NB4 (cell line): ENCODE measurements at places on chromosomes 1 and 21.

- peak; percentile 92 for DNase-seq
These were observed 17.1 kb upstream of the SPSB1 start for GRCh38 chr1:9275567-9276034.

- DNase-seq = no peak
These were observed 10.6 kb downstream of the XKR8 start for GRCh38 chr1:27970401-27970800.

- DNase-seq = no peak
These were observed 73.4 kb downstream of the MACF1 start for GRCh38 chr1:39277879-39278278.

DNA sequence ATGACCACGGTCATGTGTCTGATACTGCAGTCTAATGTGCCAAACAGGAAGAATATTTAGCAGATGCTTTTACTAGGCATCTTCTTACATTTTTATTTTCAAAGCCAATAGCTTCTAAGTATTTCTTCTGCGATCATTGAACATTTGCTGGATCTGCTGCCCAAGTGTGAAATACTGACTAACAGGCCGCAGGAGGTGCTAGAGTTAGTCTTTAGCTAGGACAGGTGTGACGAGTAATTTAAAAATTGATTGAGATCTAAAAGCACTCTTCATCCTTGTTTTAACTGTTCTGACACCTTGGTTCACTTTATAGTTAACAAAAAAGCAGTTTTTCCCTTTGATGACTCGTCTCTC lies 748 bp upstream of the FAM78B start:
- DNase-seq = no peak

GRCh38 chr21:35896060-35896459 lies 164.3 kb downstream of the SETD4 start:
- DNase-seq = no peak
